ENCODE measurements at places on chromosomes 6 and 20.

DNA sequence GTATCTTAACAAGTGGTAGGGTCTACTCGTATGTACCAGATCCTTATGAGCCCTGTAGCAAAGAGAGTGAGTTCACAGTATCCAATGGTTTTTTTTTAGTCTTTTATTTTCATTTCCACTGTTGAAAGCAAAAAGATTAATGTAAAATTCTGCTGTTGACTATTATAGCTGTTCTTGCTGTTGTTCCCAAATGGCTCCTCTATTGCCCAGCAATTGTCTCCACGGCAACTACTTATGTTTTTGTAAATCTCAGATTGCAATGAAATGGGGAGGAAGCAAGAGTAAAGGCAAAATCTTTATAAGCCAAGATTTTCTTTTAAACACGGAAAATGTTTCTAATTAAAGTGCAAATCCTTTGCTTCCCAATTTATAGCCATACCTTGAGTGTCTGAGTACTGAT lies 406.1 kb downstream of the EPM2A start:
- no peak for DNase-seq

DNA sequence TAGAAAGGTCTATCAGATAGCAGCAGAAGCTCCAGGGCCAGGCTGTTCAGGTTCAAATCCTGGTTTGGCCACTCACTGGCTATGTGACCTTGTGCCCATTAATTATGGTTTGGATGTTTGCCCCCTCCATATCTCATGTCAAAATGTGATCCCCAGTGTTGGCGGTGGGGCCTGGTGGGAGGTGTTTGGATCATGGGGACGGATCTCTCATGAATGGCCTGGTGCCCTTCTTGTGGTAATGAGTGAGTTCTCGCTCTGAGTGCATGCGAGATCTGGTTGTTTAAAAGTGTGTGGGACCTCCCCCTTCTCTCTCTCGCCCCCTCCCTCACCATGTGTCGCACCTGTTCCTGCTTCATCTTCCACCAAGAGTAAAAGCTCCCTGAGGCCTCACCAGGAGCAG lies 240.9 kb downstream of the LRFN2 start:
- DNase-seq: no peak

DNA sequence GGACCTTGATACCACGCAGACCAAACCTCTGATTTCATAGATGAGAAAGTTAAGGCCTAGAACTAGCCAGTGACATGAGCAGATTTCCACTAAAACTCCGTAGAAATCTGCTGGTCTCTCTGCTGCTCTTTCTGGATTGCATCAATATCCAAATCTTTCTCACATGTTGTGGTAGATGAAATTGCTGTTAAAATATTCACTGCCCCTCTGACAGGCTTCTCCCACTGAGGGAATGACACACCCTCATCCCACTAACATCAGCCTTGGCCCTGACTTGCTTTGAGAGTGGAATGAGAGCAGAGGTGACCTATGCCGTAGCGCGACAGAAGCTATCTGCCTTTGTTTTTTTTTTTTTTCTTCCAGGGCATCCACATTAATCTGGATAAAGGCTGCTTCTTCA lies 20.4 kb upstream of the EXOC2 start:
- no peak for DNase-seq

DNA sequence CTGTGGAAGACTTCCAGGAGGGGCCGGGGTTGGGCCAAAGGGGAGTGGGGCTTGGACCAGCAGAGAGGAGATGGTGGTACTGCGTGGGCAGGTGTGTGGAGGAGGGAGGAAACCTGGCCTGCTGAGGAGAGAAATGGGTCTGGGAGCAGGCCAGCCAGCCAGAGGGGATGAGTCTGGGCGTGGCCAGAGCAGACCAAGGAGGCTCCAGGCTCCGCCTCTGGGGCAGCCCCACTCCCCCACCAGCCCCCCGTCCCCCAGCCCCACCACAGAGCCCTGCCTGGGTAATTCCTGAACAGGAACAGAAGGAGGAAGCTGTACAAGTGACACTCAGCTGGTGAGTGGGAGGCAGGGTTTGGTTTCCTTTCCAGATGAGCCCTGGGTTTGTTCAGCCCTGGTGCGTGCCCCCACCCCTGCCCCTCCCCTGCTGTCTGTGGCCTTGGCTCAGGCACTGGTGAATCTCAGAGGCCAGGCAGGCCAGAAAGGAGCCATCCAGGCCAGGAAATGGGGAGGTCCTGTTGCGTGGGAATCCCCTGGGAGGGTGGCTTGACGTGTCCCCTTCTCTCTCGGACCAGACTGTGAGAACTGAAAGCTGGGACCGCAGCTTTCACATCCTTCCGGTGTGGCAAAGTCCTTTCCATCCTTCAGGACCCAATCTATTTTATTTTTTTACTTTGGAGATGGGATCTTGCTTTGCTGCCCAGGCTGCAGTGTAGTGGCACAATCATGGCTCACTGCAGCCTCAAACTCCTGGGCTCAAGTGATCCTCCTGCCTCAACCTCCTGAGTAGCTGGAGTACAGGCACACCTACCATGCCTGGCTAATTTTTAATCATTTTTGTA lies 9.4 kb upstream of the SRC start:
- DNase-seq: peak; percentile 72

DNA sequence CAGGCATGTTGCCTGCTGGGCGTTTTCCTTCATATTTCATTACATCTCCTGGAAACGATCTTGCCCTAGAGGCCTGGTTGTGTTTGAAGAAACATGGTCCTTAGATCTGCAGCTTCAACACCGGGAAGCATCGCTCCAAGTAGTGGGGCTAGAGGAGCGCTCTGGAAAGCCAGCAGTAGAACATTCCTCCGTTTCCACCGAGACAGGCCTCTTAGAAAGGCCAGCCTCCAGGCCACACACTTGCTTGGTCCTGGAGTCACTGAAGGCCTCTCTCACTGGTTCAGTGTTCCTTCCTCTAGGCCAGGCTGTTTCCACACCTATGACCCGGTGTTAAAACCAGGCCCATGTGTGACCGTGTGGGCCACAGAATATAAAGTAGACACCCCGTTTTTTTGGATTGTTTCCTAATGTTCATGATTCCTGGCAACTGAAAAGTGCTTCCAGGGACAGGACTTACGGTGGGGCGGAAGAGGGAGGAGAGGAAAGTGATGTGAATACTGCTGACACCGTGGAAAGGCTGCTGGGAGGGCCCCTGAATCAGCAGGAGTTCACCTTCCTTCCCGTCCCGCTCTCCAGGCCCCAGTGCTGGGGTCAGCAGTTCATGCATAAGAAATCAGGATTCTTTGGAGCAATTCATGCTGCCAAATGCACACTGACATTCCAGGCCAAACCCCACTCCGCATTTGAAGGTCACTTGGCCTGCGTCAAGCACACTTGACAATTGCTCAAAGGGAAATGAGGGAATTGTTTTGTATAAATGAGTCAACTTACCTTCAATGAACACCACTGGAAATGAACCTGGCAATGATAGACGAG lies 83.8 kb downstream of the IYD start:
- no peak for DNase-seq

- DNase-seq: no peak
These were observed 4.6 kb upstream of the TXNDC5 start for GRCh38 chr6:7914991-7915789.

- DNase-seq: no peak
These were observed 70.2 kb downstream of the BLOC1S5 start for GRCh38 chr6:7993952-7994351.

- no peak for DNase-seq
These were observed 2.7 kb upstream of the EEF1A1 start for GRCh38 chr6:73523434-73524123.

- DNase-seq: no peak
These were observed 35.7 kb upstream of the MLN start for GRCh38 chr6:33839399-33840047.

DNA sequence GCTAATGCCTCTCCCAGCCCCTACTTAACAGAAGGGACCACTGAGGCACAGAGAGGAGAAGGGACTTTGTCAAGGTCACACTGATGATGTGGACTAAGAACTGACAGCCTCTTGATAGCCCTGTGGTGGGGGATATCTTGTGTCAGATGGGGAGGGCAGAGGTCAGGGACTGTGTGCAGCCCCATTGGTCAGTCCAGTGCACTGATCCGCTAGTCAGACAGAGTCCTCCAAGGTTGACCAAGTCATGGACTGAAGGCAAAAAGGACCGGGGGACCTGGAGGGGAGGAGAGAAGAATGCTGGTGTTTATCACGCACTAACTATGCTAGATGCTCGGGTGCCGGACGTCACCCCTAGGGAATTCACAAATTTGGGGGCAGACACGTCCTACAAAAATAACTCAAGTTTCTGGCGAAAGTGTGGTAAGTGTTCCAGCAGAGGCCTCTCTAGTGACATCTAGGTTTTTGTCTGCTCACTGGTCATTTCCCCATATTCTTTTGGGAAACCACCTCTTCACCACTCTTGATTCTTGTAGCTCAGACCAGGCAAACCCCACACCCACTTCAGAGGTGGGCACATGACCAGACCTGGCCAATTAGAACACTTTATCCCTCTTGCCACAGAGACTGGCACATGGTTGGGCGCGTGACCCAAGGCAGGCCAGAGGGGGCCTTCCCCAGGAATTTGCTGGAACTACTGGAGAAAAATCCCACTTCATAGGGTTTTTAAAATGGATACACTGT lies 21.0 kb downstream of the TCF15 start:
- peak; percentile 43 for DNase-seq

DNA sequence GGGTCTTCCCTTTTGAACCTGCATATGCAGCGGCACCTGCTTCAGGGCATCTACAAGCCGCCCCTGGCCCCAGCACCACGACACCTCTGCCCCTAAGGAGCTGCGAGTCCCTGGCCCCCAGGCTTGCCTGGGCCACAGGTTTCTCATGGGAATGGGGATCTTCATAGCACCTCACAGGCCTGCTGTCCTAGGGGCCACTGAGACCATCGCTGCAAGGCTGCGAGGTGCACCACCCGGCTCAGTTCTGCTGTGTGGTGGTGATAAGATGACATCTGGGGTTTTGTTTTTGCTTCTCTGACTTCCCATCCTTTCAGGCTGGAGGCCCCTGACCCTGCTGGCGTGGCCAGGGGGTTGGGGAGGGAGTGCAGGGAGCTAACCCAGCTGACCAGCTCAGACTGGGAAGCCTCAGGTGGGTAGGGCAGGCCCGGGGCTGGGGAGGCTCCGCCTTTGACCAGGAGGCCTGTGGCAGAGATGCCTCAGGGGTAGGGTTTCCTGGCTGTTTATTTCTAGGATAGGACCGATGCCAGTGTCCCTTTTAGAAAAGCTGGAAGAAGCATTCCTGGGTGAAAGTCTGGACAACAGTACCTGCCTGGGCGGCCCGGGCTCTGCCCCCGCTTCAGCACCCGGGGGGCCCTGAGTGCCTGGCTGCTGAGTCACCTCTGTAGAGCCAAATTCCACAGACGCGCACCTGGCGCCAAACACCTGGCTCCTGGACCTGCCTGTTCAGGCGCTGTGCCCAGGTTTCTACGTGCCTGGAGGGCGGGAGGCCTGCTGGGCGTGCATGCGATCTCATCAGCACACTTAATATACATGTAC lies 264.7 kb downstream of the DLL1 start:
- no peak for DNase-seq

DNA sequence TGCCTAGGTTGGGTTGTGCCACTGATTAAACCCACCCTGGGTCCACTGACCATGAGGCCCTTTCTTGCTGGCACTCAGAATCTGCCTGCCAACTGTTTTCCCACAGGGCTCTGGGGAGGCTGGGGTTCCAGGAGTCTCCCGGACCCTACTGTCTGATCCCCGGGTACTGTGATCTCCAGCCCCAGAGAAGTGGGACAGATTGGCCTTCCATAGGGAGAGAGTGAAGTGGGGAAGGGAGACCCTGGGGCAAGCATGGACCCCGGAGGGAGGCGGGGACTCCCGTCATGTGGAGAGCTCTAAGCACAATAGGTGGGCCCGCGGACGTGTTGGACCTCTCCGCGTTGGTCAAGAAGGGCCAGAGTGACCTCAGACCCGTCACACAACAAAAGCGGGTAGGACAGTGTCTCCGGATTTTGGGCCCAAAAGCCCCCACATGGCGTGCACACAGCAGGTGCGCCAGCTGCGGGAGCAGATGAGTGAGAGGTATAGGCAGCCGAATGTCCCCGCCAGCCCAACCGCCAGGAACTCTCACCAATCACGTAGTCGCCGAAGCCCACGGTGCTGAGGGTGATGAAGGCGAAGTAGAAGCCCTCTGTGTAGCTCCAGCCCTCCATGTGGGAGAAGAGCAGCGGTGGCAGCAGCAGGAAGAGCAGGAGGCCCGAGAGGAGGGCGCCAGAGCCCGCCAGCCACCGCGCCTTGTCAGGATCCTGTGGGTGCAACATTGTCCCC lies 10.6 kb downstream of the KCNK17 start:
- no peak for DNase-seq
